Spleen (tissue), 13 donors: ENCODE measurements at places on chromosomes 11 and 22. TPM values are rescaled to one million over a fixed set of nuclear protein-coding genes. Genes with fewer than 3 reads are reported as not detected.

- H3K4me3 ChIP-seq, result no peak overlapping the region
- H3K27me3 ChIP-seq, result no peaks in the 10 kb centered on the region
- no peaks in the 10 kb centered on the region for H3K36me3 ChIP-seq
- DNase-seq, result no peak
- no peaks in the 10 kb centered on the region for H3K4me1 ChIP-seq
- H3K27ac ChIP-seq, result no peak overlapping the region
Observed at GRCh38 chr11:83827940-83828554, 541.9 kb upstream of the CCDC90B start.

DNA sequence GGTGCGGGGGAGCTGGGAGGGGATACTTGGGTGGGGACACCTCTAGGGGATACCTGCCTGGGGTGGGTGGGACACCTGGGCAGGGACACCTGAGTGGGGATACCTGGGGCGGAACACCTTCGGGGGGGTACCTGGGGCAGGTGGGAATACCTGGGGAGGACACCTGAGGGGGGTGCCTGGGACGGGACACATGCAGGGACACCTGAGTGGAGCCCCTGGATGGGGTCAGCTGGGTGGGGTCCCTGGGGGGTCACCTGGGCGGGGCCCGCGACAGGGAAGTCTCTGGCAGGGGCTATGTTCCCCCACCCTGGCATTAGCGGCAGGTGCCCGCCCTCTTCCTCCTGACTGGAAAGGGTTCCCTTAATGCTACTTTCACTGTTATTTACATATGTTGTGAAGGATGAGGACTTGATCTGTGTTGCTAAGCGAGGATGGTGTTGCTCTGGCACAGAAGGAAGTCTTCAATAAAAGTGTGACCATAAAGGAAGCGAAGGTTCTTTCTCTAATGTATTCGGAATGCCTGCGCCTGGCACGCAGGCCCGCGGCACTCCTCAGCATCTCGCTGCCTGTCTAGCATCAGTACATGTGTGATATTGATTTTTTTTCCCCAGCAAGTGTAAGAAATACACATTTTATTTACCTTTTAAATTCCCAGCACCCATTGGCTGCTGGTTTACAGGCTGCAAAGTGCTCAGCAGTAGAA lies 801.7 kb downstream of the BRD1 start:
- no peak overlapping the region for H3K4me3 ChIP-seq
- DNase-seq, result peak; percentile 48
- no peak overlapping the region for H3K27ac ChIP-seq

LDLRAD3 gene
- polyA plus RNA-seq, result 1.5 TPM

DNA sequence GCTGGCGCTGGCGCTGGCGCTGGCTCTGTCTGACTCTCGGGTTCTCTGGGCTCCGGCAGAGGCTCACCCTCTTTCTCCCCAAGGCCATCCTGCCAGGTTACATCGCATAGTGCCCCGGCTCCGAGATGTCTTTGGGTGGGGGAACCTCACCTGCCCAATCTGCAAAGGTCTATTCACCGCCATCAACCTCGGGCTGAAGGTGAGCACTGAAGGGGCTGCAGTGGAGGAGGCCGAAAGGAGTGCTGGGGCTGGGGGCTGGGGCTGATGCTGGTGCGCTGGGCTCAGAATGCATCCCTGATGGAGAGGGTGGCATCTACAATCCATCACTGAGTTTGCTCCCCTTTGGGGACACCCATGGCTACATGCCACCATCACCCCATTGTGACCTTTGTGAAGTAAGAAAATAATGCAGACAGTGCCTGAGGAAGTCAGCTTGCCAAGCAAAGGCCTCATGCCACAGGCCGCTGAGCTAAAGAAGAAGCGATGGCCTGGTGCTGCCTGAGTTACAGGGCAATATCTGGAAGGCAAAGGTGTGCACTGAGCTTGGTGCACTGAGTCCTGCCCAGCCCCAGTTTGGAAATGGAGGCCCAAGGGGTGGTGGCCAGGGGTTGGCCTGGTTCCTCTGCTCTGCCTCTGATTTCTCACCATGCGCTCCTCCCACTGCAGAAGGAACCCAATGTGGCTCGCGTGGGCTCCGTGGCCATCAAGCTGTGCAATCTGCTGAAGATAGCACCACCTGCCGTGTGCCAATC lies 620 bp downstream of the SMPD1 start:
- H3K27me3 ChIP-seq, result no peaks in the 10 kb centered on the region
- H3K27ac ChIP-seq, result peak overlapping the region; percentile 92
- DNase-seq, result peak; percentile 75
- peak overlapping the region; percentile 76 for H3K4me3 ChIP-seq
- H3K36me3 ChIP-seq, result peaks cover 39% of the 10 kb centered on the region

- H3K4me1 ChIP-seq, result peaks cover 4% of the 10 kb centered on the region
- H3K27ac ChIP-seq, result no peak overlapping the region
- H3K27me3 ChIP-seq, result no peaks in the 10 kb centered on the region
- no peak overlapping the region for H3K4me3 ChIP-seq
- H3K36me3 ChIP-seq, result no peaks in the 10 kb centered on the region
Observed at GRCh38 chr11:19077965-19078364, 17.4 kb upstream of the MRGPRX2 start.

GRCh38 chr11:72405009-72405408 lies 29.3 kb downstream of the CLPB start:
- H3K4me3 ChIP-seq, result no peak overlapping the region
- no peak for DNase-seq
- no peaks in the 10 kb centered on the region for H3K27me3 ChIP-seq
- peaks cover 15% of the 10 kb centered on the region for H3K4me1 ChIP-seq
- peaks cover 21% of the 10 kb centered on the region for H3K36me3 ChIP-seq

- peaks cover 100% of the 10 kb centered on the region for H3K36me3 ChIP-seq
- H3K27me3 ChIP-seq, result no peaks in the 10 kb centered on the region
- H3K4me3 ChIP-seq, result no peak overlapping the region
- H3K4me1 ChIP-seq, result no peaks in the 10 kb centered on the region
- DNase-seq, result no peak
Observed at GRCh38 chr22:31853736-31854495, 90.4 kb upstream of the YWHAH start.

DNA sequence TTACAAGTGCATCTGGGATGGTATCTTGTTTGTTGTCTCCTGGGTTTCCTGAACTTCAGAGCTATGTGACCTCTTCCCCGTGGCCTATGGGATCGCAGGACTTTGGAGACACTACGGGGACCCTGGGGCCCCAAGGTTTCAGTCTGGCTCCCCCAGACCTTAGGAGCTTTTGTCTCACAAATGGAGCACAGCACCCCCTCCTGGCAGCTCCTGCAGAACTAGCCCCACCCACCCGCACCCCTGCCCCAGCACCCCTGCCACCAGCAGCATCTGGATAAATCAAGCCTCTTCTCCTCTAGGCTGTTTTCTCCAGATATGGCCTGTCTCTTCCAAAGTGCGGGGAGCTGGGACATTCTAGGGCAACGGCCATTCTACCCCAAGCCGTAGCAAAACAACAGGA lies 10.4 kb downstream of the RCOR2 start:
- DNase-seq, result no peak
- no peak overlapping the region for H3K4me3 ChIP-seq
- no peaks in the 10 kb centered on the region for H3K27me3 ChIP-seq
- no peaks in the 10 kb centered on the region for H3K4me1 ChIP-seq
- no peak overlapping the region for H3K27ac ChIP-seq

DNA sequence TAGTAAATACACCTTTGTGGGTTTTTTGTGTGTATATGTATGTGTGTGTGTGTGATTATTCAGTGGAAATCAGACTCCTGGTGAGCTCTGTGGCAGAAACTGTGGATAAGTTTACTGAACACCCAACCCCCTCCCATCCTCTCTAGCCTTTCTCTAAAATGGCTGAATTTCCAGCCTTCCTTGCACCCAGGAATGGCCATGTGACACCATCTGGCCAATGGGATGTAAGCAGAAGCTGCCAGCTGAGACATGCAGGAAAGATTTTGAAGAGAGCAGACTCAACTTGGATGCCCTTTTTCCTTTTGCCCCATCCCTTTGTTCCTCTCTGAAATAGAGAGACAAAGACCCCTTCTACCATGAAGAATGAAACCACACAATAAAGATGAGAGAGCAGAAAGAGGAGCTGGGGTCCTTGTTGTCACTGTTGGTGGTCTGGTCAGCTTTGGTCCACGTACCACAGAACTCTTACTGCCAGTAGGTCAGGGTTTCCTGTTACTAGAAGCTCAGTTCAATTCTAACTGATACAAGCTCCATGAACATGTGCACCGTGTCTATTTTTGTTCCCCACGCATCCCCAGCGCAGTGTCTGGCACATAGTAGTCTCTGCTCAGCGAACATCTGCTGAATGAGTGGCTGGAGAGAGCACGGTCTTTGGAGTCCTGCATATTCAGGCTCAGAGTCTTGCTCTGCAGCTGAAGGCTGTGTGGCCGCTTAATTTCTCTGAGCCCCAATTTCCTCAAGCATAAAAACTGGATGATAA lies 57.5 kb downstream of the SEZ6L start:
- no peak overlapping the region for H3K4me3 ChIP-seq
- DNase-seq, result no peak
- H3K27ac ChIP-seq, result no peak overlapping the region
- no peaks in the 10 kb centered on the region for H3K27me3 ChIP-seq

OR5AP2 gene
- not detected for polyA plus RNA-seq

DNA sequence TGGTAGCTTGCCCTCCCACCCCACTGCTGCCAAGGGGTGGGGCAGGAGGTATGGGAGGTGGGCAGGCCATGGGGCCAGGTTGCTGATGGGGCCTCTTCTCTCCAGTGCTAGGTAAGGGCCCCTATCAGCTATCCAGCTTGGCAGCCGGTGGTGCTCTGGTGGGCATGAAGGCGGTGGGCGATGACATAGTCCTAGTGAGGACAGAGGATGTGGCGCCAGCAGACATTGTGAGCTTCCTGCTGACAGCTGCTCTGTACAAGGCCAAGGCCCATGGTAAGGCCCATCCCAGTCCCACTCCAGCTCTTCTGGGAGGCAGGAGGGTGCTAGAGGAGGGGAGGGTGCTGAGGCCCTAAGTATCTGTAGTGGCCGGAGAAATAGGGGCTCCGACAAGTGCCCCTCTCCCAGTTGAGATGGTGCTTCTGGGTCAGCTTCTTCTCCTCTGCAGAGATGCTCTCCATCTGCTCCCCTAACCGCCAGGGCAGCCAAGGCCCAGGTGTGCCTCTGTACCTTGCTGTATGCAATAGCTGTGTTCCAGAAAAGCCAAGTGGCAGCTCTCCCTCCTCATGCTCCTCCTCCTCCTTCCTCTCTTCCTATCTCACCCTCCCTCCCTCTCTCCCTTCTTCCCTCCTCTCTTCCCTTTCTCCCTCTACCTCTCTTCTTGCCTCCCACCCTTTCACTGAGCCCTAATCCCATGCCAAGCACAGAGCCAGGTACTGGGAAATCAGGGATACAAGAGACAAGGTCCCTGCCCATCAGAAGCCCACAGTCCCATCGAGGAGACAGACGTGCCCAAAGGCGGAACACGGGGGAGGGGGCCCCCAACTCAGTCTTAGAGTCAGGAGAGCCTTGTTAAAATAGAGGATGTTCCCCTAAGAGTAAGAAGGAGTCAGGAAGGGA lies 55.3 kb downstream of the OTOG start:
- no peaks in the 10 kb centered on the region for H3K27me3 ChIP-seq
- no peak overlapping the region for H3K27ac ChIP-seq
- H3K36me3 ChIP-seq, result no peaks in the 10 kb centered on the region
- no peak overlapping the region for H3K4me3 ChIP-seq
- H3K4me1 ChIP-seq, result no peaks in the 10 kb centered on the region
- DNase-seq, result peak; percentile 57

DNA sequence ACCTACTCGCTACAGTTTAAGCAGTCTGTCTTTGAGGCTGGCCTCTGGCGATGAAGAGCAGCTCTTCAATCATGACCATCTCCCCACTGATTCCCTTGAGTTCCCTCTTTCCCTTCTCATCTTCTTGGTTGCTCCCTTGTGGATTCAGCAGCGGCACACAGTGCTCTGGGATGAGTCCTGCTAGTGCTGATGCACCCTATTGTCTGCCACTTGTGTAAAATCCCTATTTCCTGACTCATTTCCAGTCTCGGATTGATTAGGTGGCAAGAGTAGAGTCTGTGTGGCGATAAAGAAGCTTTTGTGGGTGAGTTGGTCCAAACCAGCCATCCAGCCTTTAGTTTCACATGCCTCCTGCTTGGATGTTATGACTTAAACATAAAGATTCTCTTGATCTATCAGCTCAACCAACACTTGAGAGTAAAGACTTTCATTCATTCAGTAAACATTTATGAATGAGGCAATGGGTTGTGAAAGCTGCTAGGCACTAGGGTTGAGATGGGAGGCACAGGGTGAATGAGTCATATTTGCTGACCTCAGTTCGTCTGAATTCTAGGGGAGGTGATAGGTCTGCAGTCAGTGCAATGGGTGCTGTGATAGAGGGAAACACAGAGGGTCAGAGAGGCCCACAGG lies 219.4 kb upstream of the RAG2 start:
- no peaks in the 10 kb centered on the region for H3K4me1 ChIP-seq
- H3K27ac ChIP-seq, result no peak overlapping the region
- no peaks in the 10 kb centered on the region for H3K27me3 ChIP-seq
- H3K4me3 ChIP-seq, result no peak overlapping the region
- DNase-seq, result no peak
- no peaks in the 10 kb centered on the region for H3K36me3 ChIP-seq

- H3K36me3 ChIP-seq, result no peaks in the 10 kb centered on the region
- H3K27ac ChIP-seq, result no peak overlapping the region
- H3K4me3 ChIP-seq, result no peak overlapping the region
- DNase-seq, result peak; percentile 71
- H3K4me1 ChIP-seq, result no peaks in the 10 kb centered on the region
- no peaks in the 10 kb centered on the region for H3K27me3 ChIP-seq
Observed at GRCh38 chr22:44437216-44438055, 60.6 kb downstream of the RTL6 start.

DNA sequence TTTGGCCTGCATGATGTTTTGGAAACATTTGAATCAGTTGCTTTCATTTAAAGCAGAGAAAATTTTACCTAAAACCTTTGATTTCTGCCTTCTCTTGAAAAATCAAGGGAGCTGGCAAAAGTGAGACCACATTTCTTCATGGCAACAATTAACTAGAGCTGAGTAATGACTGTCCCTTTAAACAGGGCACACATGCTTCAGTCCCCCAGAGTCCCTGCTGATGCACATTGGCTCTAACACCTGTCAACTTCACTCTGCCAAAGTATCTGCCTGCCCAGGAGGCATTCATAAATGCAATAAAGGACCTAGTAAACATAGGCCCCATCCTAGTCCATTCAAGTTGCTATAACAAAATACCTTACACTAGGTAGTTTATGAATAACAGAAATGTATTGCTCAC lies 87.1 kb upstream of the LDLRAD3 start:
- H3K4me3 ChIP-seq, result no peak overlapping the region
- H3K4me1 ChIP-seq, result no peaks in the 10 kb centered on the region
- H3K27ac ChIP-seq, result no peak overlapping the region
- no peak for DNase-seq

GRCh38 chr11:93548679-93549319 lies 5.6 kb upstream of the SMCO4 start:
- peak overlapping the region; percentile 58 for H3K27ac ChIP-seq
- H3K4me3 ChIP-seq, result no peak overlapping the region
- no peak for DNase-seq
- no peaks in the 10 kb centered on the region for H3K27me3 ChIP-seq

GRCh38 chr11:133957900-133958299 lies 1.1 kb upstream of the IGSF9B start:
- peaks cover 18% of the 10 kb centered on the region for H3K4me1 ChIP-seq
- no peak for DNase-seq
- H3K4me3 ChIP-seq, result no peak overlapping the region
- H3K27ac ChIP-seq, result no peak overlapping the region
- H3K36me3 ChIP-seq, result no peaks in the 10 kb centered on the region
